Islet precursor cell (in vitro differentiated cells): ENCODE measurements at places on chromosomes 4 and X.

DNA sequence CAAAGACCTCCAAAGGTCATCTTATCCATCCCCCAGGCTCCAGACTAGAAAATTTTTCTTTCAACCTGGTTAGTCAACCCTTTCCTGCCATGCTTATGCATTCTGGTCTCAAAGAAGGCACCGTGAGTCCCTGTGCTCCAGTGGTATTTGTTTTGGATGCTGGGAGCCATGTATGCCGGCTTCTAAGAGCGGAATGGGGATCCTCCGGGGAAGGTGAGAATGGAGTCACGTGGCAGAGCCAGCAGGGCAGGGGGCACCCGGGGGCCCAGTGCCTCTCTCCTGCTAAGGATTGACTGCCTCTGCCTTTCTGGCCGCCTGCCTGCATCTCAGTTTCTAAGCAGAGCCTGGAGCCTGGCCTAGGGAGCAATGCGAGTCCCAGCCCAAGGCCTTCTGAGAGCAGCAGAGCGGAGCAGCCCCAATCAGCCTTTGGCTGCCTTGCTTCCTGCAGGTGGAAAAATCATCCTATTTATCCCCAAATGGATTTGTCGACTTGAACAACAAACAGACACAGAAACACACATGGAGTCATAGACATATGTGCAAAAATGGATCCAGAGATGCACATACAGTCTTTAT is 141.0 kb downstream of the PJA1 start:
- DNase-seq: peak; percentile 26

GRCh38 chr4:22531311-22532019 is 15.6 kb upstream of the ADGRA3 start:
- DNase-seq: no peak

DNA sequence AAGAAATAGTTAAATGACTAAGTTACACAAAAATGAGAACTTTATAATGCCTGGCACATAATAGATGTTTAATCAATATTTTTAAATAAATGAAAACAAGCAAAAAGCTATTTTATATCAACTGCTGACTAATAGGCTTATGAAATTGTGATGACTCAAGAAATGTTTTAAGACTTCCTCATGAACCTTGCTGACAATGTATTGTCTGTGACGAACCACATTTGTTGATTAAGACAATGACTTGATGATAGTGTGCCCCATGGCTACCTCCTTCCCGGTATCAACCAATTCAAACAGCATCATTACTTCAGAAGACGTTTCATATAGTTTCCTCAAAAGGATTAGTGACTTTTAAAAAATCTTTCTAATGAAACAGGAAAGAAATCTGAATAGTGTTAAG is 7.9 kb downstream of the CXCL6 start:
- DNase-seq: no peak

DNA sequence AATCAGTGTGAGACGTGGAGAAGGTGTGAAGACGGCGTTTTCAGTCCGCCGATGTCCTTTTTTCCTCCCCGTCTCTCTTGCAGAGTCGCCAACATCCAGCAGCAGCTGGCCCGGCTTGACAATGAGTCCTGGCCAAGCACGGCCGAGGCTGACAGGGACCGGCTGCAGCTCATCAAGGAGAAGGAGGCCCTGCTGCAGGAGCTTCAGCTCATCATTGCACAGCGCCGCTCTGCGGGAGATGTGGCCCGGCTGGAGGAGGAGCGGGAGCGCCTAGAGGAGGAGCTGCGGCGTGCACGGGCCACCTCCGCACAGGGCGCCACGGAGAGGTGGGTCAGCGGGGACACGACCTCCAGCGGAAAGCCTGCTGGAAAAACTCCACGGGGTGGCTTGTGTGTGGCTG is 47.1 kb upstream of the CLCN4 start:
- DNase-seq: no peak

DNA sequence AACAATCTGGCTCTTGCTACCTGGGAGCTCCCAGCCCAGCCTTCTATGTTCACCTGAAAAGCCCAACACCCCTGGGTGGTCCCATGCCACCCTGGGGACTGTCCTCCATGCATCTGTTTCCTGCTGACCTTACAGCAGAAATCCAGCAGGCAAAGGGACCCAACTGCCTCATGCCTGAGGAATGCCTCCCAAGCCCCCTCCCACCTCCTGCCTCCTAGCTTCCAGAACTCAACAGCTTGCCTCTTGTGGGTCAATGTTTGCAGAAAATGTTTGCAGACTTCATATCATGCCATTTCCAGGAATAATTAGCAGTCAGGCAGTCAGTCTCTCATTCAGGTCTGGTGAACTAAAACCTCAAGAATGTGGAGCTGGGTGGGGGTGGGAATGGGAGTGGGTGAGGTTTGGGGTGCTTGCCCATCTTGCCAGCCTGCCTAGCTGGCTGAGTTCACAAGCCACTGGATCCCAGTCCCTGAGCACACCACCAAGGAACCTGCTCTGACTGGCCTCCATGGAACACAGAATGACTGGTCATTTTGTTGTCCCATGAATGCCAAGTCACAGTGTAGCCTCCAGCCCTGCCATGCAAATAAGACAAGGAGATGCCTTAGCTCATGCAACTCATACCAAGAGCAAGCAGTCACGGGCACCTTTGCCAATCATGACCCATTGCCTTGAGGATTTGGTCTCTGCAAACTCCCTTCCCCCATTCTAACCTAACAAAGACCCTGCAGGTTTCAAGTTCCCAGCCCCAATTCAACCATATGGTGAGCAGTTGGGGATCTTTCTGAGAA is 12.1 kb upstream of the PLAC1 start:
- peak; percentile 84 for DNase-seq

DNA sequence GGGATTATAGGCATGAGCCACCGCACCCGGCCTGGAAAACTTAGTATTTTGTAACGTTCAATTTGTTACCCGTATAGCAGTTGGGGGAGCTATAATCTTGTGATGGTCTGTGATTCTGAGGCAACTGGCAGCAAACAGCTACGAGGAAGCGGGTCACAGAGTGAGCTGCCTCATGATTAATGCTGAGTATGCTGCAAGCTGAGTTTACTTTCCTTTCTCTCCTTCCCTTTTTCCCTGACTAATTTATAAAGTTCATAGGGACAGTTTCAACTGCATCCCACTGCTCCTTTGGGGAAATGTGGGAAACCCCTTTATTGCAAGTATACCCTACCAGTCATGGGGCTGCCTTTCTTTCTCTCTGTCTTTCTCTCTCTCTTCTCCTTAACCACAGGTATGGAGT is 17.7 kb upstream of the ELOVL6 start:
- DNase-seq: no peak

DNA sequence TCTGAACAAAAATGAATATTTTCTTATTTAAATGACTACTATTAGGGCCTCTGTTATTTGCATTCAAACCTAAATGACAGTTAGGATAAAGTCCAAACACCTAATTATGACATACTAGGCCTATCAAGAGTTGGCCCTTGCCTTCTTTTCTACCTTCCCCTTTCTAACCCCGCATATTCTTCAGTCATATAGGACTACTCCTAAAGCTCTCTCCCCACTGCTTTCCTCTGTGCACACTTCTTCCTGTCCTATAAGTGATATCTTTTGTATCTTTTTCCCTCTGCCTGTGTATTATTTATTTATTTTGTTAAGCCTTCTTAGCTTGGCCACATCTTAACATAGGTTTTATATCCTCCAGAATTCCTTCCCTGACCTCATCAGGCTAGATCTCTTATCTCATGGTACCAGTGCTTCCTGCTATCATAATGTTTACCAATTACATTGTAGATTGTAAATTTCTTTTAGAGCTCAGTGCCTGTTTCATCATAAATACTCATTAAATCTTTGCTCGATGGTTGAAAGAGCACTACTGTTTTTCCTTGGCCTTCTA is 22.5 kb downstream of the ERVMER34-1 start:
- no peak for DNase-seq

DNA sequence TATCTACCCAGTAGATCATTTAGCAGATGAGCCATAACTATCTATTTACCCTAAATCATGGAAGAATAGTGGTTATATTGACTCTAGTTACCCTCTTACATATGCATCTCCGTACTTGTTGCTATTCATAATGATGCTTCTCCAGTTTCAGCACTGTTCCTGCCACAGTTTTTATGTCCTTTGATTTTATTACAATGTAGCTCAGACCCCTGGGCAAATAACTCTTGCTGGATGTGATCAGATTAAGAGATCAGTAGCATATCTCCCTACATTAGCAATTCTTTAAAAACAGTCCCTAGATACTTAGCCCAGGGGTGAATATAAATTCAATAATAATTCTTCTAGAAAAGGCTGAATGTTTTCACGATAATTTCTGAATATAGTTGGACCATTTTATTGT is 696.5 kb downstream of the ADGRL3 start:
- DNase-seq: no peak

DNA sequence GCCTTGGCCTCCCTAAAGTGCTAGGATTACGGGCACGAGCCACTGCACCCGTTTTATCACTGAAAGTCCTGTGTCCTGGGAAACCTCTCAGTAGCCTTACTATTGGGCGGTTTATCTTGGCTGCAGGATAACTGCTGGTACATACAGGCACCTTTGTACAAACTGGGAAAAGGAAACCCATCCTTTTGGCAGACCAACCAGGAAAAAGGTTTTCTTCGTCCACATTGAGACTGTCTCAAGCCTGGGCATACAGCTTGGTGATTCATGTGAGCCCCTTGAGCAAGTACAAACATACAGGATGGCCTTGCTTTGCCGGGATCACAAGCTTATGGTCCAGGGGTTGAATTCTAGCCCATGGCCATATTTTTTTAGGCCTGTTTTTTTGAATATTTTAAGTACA is 32.8 kb downstream of the RWDD4 start:
- no peak for DNase-seq

DNA sequence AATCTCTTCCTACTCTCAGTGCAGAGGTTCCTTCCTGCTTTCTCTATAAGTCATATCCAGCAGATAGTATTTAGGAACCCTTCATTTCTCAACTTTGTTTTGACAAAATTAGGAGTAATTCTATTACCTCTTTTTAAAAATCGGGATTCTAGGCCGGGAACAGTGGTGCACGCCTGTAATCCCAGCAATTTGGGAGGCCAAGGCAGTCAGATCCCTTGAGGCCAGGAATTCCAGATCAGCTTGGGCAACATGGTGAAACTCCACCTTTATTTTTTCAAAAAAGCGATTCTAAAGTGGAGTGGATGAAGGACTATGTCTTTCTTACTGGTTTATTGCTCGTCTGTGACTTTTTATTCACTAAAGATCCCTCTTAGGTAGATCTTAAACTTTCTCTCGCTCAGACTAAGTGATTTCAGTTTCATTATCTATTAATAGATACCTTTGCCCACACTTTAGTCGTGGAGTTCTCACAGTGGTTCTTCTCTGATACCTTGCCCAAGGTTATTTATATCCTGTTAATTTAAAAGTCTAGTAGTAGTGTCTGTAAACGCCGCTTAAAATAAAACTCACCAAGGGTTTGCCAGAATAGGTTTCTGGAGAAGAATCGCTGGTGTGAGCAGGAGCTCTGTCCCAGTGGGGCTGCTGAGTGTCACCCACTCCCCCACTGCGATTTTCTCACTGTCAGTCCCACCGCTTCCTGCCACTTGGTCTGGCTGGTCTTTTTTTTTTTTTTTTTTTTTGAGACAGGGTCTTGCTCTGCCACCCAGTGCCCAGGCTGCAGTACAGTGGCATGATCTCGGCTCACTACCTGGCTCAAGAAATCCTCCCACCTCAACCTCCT is 27.0 kb upstream of the TMEM131L start:
- no peak for DNase-seq

DNA sequence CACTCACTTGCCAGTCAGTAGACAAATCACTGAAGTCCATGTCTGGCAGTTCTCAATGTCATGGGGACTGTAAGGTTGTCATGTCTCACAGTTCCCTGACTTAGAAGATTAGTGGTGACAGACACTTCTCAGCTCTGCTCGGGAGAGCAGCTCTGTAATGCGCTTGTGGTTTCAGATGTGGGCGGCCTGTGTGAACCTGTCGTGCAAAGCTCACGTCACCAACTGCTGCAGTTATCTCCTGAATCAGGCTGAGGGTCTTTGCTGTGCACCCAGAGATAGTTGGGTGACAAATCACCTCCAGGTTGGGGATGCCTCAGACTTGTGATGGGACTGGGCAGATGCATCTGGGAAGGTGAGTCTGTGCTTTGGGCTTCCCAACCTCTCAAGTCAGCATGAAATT is at the start of gene IL9R:
TSS of gene IL9R (plus strand) at position 261 of the 400 bp plus-strand sequence. CDS start at position 325, 64 bp downstream.
- DNase-seq: no peak

GRCh38 chr4:45554423-45554822 is 569.4 kb downstream of the GABRG1 start:
- no peak for DNase-seq

DNA sequence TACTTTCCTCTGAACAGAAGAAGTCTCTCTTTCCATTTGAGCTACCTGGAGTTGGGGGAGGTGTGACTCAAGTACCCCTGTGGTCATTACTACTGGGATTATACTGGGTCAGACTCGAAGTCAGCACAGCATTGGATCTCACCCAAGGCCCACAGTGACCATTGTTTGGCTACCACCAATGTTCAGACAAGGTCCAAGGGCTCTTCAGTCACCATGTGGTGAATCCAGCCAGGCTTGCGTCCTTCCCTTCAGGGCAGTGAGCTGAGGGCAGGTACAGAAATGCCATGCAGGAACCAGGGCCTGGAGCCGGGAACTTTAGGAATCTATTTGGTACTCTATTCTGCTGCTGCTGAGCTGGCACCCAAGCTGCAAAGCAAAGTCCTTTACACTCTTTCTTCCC is 5.5 kb upstream of the SLC4A4 start:
- DNase-seq: no peak

- DNase-seq: no peak
Observed at GRCh38 chrX:121000589-121000988, 15.0 kb upstream of the CT47A1 start.

GRCh38 chr4:6502147-6502546 is 29.7 kb upstream of the PPP2R2C start:
- DNase-seq: no peak

- peak; percentile 60 for DNase-seq
Observed at GRCh38 chr4:106287353-106287969, 28.5 kb downstream of the TBCK start.

DNA sequence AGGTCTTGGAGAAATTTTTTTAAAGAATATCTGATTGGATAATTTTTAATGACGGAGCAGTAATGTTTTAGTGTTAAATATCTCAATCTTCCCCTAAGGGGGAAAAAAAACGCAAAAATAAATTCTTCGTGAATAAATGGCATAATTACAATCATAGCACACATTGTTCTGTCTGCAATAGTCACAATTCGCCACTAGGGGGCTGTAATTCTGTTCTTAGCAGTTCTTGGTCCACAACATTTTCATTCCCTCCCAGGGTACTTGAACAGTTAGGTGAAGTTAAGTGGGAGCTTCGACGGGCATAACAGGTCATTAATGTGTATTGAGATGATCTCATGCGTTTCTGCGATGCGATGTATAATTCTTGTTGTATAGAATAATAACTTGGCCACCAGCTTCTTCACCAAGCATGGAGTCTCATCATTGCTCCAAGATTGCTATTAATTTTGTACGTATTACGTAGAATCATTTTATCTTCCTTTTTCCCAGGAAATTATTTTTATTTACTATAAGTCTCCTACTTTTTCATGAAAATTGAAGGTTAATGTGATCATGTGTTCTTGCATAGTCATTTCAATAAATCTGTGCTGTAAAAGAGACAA is 27.2 kb downstream of the HTR2C start:
- no peak for DNase-seq

- DNase-seq: no peak
Observed at GRCh38 chrX:13023567-13023966, 20.9 kb downstream of the FAM9C start.
